ENCODE measurements at places on chromosomes 12 and 14. TPM values are rescaled to one million over a fixed set of nuclear protein-coding genes. Genes with fewer than 3 reads are reported as not detected.
A peak's percentile ranks its signal among the peaks of the same experiment; 100 is the strongest.

DNA sequence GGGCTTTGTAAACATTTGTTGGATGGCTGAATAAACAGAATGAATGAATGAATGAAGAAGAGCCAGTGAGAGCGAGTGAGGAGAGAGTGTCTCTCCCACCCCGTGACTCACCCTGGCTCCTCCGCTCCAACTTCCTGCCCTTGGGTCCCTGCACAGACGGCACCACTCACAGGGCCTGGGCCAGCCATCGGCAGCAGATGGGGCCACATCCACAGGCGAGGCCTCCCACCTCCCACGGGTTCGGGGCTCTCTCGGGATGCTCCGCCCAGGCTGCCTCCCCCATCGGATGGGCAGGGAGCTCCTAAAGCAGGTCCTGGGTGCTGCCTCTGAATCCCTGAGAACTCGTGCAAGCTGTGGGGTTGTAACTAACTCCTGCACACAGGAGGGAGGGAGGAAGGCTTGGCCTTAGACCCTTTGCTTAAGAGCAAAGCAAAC lies 41.3 kb downstream of the CCNK start:
- H3K27me3 ChIP-seq = no peaks in the 10 kb centered on the region
- peaks cover 76% of the 10 kb centered on the region for H3K4me1 ChIP-seq
- peak; percentile 85 for DNase-seq
- peak overlapping the region; percentile 82 for H3K27ac ChIP-seq
- H3K4me3 ChIP-seq = no peak overlapping the region

- H3K4me1 ChIP-seq = peaks cover 43% of the 10 kb centered on the region
- H3K27ac ChIP-seq = peak overlapping the region; percentile 98
- H3K36me3 ChIP-seq = no peaks in the 10 kb centered on the region
- DNase-seq = no peak
- H3K27me3 ChIP-seq = no peaks in the 10 kb centered on the region
Measured at GRCh38 chr12:991350-992333, 619 bp downstream of the ERC1 start.

DNA sequence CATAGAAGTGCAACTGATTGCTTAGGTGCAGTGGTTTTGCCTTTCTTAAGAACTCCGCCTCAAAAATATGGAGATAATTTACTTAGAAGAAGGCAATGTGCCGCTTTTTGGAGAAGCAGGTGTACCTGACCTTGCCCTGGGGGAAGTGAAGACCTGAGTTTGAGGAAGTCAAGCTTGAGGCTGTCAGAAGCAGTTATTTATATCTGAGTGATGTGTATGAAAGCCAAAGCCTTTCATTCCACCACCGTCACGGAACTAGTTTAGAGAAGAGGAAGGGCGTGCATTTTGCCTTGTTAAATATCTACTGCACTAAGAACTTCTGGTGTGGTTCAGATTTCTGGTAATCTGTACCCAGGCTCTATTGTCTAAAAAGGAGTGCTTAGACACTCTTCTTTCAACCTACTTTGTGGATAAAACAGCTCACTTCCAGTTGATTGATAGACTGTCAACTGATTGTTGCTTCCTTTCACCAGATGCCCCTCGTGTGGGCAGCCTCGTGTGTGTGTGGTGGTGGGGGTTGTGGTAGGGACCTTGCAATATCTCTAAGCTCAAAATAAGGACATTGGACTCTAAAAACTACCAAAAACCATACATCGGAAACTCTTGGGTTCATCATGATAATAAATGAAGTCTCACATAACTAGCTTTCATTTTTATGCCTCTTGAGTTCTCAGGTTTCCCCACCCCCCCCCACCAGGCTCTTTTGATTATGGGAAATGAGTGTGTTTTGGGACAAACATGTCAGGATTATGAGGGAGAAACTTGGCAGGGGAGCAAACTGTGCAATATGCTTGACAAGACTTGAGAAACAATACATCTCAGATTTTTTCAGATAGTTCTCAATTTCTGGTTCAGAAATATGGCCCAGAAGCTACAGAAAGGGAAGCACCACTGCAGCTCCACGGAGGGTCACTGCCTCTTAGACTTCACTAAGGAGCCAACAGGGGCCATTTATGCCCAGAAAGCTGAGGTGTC lies 78.6 kb downstream of the ARF6 start:
- H3K4me3 ChIP-seq = no peak overlapping the region
- DNase-seq = no peak
- no peaks in the 10 kb centered on the region for H3K36me3 ChIP-seq
- H3K27ac ChIP-seq = peak overlapping the region; percentile 64
- peaks cover 40% of the 10 kb centered on the region for H3K4me1 ChIP-seq

DNA sequence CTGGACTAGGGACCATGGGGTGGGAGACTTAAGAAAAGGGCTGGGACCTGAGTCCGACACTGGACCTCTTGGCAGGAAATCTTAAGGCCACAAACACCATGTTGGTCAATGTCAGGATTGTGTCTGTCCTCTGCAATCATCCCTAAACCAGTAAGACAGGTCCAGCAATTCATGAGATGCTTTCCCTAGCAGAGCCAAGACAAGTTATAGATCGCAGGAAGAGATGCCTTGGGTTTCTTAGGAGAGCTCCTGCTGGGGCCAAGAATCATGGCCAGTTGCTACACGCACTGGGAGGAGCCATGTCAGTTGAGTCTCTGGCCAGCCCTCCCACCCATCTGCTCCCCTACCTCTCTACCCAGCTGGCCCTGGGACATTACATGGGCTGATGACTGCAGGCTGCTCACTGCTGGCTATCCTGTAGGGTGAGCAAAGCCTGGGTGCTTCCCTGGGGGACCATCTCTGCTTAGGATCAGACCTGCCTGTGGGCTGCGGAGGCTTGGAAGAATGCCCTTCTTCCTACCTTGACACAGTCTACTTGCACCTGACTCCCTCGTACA lies 14.2 kb downstream of the PLEKHH1 start:
- no peaks in the 10 kb centered on the region for H3K36me3 ChIP-seq
- no peak overlapping the region for H3K4me3 ChIP-seq
- no peaks in the 10 kb centered on the region for H3K27me3 ChIP-seq
- no peak overlapping the region for H3K27ac ChIP-seq

The MDM2 gene
- total RNA-seq = 50.7 TPM

DNA sequence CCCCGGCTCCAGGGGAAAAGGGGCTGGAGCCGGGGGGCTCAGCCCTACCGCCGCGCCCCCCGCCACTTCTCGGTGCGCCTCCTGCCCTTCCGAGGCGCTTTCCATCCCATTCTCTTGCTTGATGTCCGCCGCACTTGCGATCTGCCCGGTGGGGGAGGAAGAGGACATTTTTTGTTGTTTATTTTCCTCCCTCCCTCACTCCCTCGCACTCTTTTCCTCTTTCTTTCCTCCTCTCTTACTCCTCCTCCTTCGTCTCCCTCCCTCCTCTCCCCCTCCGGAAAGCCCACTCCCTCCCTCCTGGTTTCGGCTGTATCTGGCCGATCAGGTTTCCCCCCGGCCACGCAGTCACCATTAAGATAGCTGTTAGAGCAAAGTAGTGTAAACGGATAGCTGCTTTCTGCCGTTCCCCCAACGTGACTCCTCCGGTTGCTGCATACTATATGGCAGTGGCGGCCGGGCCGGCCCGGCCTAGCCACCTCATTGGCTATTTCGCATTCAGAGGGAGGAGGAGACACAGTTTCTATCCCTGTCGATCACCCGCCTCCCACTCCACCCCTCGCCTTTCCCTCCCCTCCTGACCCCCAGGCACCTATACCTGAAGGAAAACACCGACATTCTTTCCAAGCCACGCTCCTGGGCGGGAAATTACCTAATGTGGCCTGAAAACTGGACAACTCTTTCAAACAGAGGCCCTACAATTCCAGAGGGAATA lies at the start of gene SIX4:
Gene SIX4, minus strand, starts transcription at position 445 of the 712 bp plus-strand sequence. Its CDS starts 277 bp downstream, at position 168.
- peak; percentile 87 for DNase-seq
- peak within 1 kb of the TSS; percentile 64 for H3K27ac ChIP-seq
- H3K4me3 ChIP-seq = peak within 1 kb of the TSS; percentile 67
- H3K27me3 ChIP-seq = peaks cover 68% of the 10 kb centered on the region
- peaks cover 36% of the 10 kb centered on the region for H3K4me1 ChIP-seq

GRCh38 chr12:65808580-65808979 lies 15.7 kb upstream of the HMGA2 start:
- H3K36me3 ChIP-seq = no peaks in the 10 kb centered on the region
- H3K4me3 ChIP-seq = no peak overlapping the region
- H3K4me1 ChIP-seq = no peaks in the 10 kb centered on the region
- H3K27ac ChIP-seq = no peak overlapping the region

DNA sequence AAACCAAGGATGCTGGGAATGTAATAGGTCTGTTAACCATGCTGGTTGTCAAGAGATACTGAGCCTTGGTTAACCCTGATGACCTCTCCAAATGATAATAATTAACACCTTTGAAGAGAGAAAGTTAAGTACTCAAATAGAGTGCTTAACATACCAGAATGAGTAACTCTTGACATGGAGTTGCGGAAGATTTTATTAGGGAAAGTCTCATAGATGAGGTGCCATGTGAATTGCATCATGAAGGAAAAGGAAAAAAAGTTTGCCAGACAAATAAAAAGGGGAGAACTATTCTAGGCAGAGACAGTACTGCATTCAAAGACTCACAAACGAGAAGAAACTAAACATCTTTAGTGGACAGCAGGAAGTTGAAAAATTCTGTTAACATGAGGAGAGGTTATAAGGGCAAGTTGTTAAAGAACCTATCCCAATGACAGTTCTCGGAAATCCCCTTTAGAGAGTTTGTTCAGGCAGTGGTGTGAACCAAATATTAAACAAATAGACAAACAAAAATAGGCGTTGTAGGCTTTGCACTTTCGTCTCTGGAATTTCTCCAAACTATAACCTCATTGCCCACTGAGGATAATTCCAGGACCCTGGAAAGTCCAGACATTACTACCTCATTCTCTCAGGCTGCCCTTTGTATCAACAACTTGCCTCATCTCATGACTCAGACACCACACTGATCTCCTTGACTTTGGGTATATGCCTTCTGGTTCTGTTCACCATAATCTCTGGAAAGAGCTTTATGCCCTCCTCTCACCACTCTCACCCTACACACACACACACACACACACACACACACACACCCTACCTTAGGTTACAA lies 435.0 kb downstream of the GXYLT1 start:
- H3K27ac ChIP-seq = no peak overlapping the region
- no peak overlapping the region for H3K4me3 ChIP-seq
- H3K36me3 ChIP-seq = no peaks in the 10 kb centered on the region
- H3K4me1 ChIP-seq = no peaks in the 10 kb centered on the region
- no peaks in the 10 kb centered on the region for H3K27me3 ChIP-seq

GRCh38 chr12:49921936-49922335 lies 18.2 kb upstream of the FAIM2 start:
- H3K27ac ChIP-seq = no peak overlapping the region
- H3K36me3 ChIP-seq = no peaks in the 10 kb centered on the region
- no peak overlapping the region for H3K4me3 ChIP-seq
- DNase-seq = no peak

DNA sequence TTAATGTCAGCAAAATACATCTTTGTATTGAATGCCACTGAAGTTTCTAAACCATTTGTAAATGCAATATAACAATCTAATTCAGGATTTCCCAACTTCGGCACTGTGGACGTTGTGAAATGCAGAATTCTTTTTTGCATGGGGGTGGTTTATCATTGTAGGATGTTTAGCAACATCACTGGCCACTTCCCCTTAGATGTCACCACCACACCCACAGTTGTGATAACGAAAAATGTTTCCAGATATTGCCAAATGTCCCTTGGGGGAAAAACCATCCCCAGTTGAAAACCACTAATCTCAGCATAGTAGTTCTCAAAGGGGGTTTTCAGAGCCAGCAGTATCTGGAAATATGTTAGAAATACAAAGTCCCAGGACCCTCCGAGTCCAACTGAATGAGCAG lies 203.3 kb downstream of the NAV3 start:
- H3K4me1 ChIP-seq = no peaks in the 10 kb centered on the region
- H3K36me3 ChIP-seq = no peaks in the 10 kb centered on the region
- no peaks in the 10 kb centered on the region for H3K27me3 ChIP-seq
- H3K27ac ChIP-seq = no peak overlapping the region
- no peak overlapping the region for H3K4me3 ChIP-seq

GRCh38 chr14:21308132-21308478 lies 28.2 kb downstream of the RPGRIP1 start:
- no peaks in the 10 kb centered on the region for H3K4me1 ChIP-seq
- H3K36me3 ChIP-seq = no peaks in the 10 kb centered on the region

- DNase-seq = no peak
- H3K36me3 ChIP-seq = peaks cover 91% of the 10 kb centered on the region
- H3K27ac ChIP-seq = no peak overlapping the region
- H3K27me3 ChIP-seq = no peaks in the 10 kb centered on the region
- no peaks in the 10 kb centered on the region for H3K4me1 ChIP-seq
Measured at GRCh38 chr14:90272523-90272922, 16.2 kb downstream of the PSMC1 start.

- H3K27ac ChIP-seq = no peak overlapping the region
- H3K36me3 ChIP-seq = no peaks in the 10 kb centered on the region
- H3K4me1 ChIP-seq = peaks cover 4% of the 10 kb centered on the region
Measured at GRCh38 chr12:42564996-42565395, 24.6 kb downstream of the PRICKLE1 start.

DNA sequence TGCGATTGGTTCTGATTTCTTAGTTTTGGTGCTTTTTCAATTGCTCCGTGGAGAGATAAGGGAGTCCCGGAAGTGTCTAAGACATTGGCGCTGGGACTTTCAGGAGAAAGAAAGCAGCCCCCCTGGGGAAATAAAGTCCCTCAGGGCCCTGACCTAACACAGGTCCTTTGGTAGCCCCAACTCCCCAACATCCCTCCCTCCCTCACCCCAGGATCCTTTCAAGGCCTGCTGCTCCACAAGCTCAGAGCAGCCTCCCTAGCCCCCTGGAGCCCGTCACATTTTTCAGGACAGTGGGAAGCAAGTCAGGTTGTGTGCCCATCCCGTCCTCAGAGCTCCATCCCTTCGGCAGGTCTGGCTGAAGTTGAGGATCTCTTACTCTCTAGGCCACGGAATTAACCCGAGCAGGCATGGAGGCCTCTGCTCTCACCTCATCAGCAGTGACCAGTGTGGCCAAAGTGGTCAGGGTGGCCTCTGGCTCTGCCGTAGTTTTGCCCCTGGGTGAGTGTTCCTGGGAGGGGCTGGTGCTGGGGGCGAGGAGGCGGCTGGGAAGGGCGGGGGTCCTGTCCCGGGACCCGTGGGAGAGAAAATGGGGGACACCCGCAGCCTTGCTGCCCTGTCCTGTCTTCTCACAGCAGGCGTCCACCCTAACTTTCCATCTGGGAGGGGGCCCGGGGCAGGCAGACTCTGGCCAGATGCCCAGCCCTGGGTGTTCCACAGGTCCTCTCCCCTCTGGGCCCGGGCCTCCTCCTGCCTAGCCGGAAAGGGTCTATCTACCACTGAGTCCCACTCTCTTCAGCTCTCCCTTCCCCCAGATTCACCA lies 950 bp downstream of the IFI27 start:
- peak overlapping the region; percentile 62 for H3K27ac ChIP-seq
- H3K4me3 ChIP-seq = no peak overlapping the region
- H3K4me1 ChIP-seq = no peaks in the 10 kb centered on the region
- no peaks in the 10 kb centered on the region for H3K27me3 ChIP-seq
- DNase-seq = peak; percentile 56

The FAM181A gene
- not detected for total RNA-seq

DNA sequence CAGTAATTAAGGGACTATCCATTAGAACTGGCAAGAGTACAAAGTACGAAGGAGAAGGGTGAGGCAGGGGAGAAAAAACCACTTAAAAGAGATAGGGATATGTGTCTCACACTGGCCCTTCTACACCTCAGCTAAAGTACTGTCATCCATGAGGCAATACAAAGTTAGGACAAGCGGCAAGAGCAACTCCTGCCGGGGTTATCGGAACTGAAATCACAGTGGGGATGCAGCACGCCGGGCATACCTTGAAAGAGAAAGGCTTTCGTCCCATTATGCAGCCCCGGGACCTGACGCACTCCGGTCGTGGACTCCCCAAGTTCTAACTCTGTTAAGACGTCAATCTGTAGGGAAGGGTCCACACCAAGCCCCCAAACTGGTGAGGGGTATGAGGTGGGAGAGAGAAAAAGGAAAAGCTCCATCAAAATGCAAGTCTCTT lies 1.1 kb downstream of the NELL2 start:
- H3K4me1 ChIP-seq = peaks cover 26% of the 10 kb centered on the region
- H3K4me3 ChIP-seq = peak overlapping the region; percentile 59
- no peaks in the 10 kb centered on the region for H3K36me3 ChIP-seq
- H3K27ac ChIP-seq = no peak overlapping the region
- peaks cover 55% of the 10 kb centered on the region for H3K27me3 ChIP-seq
- no peak for DNase-seq

The MOK gene
- total RNA-seq = 9.4 TPM
